ENCODE measurements at places on chromosomes 6 and 20.

GRCh38 chr6:6701864-6702263 lies 113.3 kb downstream of the LY86 start:
- no peak for DNase-seq

- no peak for DNase-seq
Measured at GRCh38 chr6:76707630-76708029, 635.2 kb upstream of the IMPG1 start.

DNA sequence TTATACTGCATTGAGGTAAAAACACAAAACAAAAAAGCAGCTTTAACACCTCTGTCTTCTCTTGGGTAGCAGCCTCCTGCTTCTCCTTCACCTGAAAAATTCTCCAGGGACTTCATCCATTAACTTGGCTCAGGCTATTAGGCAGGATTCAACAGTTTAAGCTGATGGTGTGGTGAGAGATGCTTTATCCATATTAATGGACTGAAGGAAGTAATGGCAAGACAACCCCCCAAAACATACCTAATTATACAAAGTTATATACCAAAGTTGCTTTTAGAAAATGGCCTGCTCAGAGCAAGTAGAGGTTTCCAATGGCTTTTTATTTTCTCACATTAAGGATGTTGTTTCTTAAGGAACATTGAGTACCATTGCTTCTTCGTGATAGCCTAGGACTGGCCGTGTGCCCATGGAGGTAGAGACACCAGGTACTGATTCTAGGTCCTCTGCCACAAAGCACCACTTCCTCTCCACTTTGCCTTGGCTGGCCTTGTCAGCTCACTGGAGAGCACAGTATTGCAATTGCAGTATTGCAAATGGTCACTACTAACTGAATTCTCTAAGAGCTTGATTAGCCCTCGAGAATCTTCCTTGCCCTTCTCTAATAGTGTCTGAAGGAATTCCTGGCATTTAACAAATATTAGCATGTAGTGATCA lies 7.3 kb downstream of the EDN1 start:
- no peak for DNase-seq

GRCh38 chr6:30690403-30691207 lies at the start of gene NRM:
TSS of gene NRM (minus strand) at chr6:30690984. CDS start at chr6:30690974, 10 bp downstream.
- DNase-seq = peak; percentile 91

GRCh38 chr20:24235296-24236175 lies 233.9 kb upstream of the SYNDIG1 start:
- DNase-seq = no peak

All from testis (tissue), 5 donors.